GM04503 (cell line): ENCODE measurements at places on chromosomes 4 and X.
A peak's percentile ranks its signal among the peaks of the same experiment; 100 is the strongest.

- no peak for DNase-seq
Measured at GRCh38 chr4:98919996-98920395, 8.9 kb downstream of the EIF4E start.

GRCh38 chrX:103250977-103251376, 4.0 kb downstream of the TCEAL8 start:
- no peak for DNase-seq

DNA sequence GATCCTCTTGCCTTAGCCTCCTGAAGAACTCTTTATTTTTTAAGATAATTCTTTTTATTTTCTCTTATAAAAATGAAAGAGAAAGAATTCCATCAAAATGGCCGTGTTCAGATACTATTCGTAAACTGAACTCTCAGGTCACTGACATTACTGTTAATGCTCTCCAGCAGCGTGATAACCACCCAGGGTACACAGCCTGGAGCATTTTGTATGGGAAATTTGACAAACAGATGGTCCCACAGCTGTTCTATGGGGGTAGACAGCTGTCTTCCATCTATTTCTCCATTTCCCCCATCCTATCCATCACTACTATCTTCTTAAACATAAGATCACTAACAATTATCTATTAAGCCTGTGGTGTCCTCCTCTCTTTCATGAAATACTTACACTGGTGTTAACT, 47.8 kb downstream of the SYNPO2 start:
- no peak for DNase-seq

- no peak for DNase-seq
Measured at GRCh38 chr4:68535974-68536373, 40.1 kb downstream of the UGT2B17 start.

DNA sequence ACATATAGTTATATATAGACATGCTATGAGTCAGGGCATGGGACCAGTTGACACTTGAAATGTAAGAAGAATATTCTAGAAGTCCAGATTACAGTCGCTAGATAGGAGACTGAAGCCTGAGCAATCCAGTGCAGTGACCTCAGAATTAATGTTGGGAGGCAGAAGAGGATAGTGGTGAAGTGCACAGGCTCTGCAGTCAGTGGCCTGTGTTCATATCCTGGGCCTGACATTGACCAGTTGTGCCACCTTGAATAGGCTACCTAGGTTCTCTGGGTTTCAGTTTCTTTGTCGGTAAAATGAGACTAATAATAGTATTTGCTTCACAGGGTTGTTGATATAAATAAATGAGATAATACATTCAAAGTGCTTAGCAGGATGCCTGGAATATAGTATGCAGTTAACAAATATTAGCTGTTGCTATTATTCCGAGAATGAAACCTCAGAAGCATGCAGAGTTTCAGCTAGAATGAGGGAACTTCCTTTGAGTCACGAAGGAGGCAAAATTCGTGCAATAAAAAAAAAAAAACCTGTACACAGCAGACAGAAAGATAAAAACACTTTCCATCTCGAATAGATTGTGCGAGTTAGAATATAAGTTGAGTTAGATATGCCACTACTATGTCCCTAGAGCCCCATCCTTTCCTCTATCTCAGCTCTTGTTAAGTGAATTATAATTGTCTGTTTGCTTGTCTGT, 4.0 kb upstream of the SH2D1A start:
- DNase-seq: no peak

GRCh38 chr4:141569141-141569540, 67.2 kb upstream of the IL15 start:
- DNase-seq: no peak

DNA sequence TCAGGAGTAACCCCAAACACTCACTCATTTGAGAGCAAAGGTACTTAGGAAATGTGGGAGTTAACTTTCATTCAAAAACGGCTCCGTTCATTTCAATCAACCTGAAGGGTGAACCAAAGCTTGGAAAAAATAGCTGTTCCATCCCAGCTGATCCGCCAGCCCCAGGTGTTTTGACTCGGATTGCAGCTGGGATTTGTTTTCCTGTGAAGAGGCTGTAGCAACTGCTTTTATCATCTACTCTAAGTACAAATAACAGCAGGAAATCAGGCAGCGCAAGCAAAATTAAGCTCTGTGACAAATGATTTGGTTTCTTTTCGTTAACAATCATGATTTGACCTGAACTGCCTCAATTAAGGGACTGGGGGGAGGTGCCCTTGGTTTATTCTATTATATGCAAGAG, 154.7 kb downstream of the BEND2 start:
- no peak for DNase-seq

GRCh38 chrX:6026980-6027379, 201.7 kb downstream of the NLGN4X start:
- no peak for DNase-seq

GRCh38 chrX:24316111-24316510, 2.2 kb upstream of the SUPT20HL2 start:
- DNase-seq: no peak

DNA sequence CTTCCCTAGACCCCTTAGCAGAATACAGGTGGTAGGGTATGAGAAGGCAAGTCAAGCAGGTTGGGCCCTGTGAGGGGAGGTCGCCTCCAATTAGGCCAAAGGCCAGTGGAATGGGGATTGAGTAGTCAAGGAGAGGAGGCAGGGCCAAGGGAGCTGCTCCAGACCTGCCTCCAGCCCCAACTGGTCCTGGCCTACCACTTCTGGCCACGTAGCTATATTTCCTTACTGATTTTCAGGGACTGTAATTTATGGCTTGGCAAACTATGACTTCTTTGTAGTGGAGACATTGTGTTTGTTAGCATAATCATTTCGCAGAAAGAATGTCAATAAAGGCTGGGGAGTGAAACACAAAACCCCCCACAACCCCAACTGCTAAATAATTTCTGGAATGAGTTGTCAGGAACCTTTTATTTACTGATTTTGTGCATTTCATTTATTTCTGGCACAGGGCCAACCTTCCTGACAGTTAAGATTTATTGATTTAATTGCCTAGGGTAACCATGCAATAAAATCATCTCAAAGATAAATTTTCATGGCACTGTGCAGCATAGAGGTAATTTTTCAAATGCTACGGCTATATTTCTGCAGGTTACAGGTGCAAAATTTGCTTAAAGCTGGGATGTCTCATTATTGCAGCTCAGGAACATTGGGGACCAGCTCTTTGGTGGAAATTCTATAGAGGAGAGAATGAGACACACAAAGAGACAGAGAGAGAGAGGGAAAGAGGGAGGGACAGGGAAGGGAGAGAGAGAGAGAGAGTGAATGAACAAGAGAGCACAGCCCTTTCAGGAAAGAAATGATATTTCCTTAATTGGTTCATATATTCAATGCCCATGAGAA, 494.9 kb downstream of the IDS start:
- no peak for DNase-seq

GRCh38 chr4:176191974-176192373, 3.4 kb downstream of the SPATA4 start:
- DNase-seq: no peak

DNA sequence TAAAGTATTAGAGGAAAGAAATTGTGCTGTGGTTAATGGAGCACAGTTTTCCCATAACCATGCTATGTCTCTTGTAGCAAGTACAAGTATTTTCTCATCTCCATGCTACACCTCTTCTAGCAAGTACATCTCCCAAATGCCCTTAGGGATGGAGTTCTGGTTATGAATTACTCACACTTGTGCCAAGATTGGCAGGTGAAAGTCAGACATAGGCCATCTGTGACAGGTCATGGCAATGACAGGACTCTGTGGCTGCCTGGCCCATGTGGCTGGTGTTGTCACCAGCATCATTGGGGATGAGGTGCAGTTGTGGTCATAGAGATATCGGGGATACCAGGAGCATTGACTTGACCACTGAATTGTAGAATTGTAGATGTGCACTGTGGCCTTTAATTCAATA, 310.2 kb downstream of the FAT4 start:
- DNase-seq: no peak

GRCh38 chr4:18278244-18278643, 256.7 kb upstream of the LCORL start:
- no peak for DNase-seq

- no peak for DNase-seq
Measured at GRCh38 chr4:111127841-111128240, 505.0 kb upstream of the PITX2 start.

DNA sequence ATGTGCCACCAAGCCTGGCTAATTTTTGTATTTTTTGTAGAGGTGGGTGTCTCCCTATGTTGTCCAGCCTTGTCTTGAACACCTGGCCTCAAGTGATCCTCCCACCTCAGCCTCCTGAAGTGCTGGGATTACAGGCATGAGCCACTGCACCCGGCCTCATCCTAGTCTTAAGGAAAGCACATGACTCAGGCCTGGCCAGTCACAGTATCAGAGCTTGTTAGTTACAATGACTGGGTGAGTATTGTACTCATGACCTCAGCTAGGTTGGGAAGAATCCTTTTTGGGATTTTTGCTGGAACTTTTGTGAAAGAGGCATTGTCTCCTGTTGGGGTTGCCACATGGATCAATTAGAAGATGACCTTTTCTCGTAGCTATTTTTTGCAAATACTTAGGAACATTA, 292.8 kb downstream of the RAPGEF2 start:
- DNase-seq: no peak

DNA sequence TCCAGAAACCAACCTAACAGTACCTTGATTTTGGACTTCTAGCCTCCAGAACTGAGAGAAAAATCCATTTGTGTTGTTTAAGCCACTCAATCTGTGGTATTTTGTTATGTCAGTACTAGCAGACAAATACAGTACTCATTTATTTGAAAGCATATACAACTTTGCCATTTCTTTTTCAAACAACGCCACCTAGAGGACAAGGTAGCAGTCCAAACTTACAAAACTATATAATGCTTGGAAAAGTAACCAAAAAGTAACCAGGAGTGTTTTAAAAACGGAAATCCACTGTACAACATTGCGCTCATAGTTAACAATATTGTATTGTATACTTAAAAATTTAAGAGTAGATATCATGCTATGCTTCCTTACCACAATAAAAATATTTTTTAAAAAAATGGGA, 37.0 kb upstream of the FGF13 start:
- no peak for DNase-seq

- no peak for DNase-seq
Measured at GRCh38 chr4:139533511-139533910, 22.5 kb downstream of the SETD7 start.

DNA sequence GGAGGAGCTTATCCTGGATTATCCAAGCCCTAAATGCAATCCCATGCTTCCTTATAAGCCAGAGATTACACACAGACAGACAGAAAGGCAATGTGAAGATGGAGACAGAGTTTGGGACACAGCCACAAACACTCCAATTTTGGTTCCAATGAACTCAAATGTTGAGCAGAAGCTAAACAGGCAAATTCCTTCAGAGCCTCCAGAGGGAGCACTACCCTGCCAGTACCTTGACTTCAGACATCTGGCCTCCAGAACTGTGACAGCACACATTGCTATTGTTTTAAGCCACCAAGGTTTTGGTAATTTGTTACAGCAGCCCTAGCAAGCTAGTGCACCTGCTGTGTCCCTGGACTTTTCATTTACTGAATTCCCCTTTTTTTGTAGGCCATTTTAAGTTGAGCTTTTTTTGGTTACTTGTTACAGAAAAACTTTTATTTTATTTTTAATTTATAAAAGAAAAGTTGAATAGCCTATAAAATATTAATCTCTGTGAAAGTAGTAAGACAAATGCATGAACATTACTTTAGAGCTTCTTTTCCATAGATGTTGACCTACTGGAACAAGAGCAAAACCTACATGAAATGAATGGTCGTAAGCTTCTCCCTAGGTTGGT, 33.4 kb upstream of the SRD5A3 start:
- peak; percentile 20 for DNase-seq

DNA sequence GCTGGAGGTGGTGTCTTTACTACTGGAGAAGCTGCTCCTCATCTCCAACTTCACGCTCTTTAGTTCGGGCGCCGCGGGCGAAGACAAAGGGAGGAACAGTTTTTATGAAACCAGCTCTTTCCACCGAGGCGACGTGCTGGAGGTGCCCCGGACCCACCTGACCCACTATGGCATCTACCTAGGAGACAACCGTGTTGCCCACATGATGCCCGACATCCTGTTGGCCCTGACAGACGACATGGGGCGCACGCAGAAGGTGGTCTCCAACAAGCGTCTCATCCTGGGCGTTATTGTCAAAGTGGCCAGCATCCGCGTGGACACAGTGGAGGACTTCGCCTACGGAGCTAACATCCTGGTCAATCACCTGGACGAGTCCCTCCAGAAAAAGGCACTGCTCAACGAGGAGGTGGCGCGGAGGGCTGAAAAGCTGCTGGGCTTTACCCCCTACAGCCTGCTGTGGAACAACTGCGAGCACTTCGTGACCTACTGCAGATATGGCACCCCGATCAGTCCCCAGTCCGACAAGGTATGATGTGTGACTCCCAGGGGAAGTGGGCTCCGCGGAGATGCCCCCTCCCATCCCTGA, 634 bp downstream of the LRAT start:
- no peak for DNase-seq

DNA sequence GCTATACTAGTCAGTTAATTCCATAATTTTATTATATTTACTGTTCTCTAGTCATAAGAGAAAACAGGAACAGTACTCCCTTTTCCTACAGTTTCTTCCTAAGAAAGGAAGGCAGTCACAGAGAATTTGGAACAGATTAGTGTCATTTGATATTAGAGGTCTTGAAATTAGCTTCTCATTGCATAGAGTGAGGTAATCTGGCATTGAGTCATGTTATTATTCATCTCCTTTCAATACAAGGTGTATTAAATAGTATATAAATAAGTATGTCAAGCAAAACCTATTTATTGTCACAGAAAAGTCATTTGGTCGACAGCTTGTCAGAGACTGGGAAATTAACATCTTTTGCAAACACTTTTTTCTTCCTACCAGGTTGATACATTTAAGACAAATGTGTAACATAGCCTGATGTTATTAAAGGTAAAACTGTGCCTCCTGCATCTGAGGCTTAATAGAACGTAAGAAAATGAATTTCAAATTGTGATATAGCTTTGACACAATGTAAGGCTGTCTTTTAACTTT, 753.1 kb upstream of the FRG1 start:
- no peak for DNase-seq

DNA sequence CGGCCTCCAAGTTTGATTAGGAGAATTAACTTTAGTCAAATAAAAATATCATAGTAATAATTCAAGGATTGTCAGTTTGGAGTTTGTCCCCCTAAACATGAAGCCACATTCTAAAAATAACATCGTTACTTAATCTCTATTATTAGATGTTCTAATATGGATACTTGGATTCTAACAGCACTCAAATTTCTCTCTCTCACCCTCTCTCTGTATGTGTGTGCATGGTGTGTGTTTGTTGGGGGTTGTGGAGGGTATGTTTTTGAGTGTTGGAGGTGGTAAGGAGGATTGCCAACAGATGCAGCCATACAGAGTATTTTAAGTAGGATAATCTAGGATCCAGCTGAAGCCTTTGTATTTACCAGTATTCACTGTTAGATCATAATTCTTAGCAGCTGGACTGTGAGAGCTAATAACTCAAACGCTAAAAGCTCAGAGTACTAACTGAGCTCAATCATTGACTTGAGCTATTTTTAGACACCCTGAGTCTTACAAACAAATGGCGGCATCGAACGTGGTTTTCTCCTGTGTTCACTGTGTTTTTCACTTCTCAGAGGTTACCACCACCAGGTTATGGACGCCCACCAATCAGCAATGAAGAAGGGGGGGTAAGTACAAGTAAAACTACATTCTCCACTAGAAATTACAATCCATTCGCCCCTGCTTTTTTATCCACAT, 8.8 kb downstream of the ENAM start:
- DNase-seq: no peak

- DNase-seq: no peak
Measured at GRCh38 chrX:82163701-82164100, 961.8 kb downstream of the SH3BGRL start.
